ENCODE measurements at places on chromosomes 3 and 15.

DNA sequence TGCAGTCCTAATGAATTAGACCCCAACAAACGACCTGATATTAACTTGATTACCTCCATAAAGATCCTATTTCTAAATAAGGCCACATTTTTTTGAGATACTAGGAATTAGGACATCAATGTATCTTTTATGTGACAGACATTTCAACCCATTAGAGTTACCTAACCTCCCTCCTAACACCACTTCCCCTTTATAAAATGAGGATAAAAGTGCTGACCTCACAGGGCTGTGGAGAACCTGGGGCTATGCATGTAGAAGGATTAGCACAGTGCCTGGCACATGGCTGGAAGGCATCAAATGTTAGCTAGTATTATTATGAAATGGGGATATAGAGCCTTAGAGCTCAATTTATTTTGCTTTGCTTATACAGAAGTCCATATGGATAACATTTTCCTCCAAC, 53.5 kb upstream of the LRRN1 start:
- no peak for DNase-seq

DNA sequence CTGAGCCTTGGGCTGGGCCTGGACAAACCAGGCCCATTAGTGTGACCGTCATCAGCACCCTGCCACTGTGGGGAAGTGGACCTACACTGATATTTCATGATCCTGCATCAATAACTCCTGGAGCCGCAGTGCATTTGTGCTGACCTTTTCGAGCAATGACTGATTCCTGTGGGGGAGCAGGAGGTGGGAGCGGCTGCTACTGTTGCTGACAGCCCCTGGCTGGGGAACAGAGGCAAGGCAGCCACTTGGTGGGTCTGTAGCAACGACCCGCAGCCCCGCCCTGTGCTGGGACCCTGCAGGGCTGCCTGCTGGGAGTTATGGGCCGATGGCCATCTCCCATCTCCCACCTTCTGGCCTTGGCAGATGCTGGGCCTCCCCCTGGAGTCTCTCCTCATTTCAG, 42.1 kb downstream of the CCDC33 start:
- DNase-seq, result no peak

DNA sequence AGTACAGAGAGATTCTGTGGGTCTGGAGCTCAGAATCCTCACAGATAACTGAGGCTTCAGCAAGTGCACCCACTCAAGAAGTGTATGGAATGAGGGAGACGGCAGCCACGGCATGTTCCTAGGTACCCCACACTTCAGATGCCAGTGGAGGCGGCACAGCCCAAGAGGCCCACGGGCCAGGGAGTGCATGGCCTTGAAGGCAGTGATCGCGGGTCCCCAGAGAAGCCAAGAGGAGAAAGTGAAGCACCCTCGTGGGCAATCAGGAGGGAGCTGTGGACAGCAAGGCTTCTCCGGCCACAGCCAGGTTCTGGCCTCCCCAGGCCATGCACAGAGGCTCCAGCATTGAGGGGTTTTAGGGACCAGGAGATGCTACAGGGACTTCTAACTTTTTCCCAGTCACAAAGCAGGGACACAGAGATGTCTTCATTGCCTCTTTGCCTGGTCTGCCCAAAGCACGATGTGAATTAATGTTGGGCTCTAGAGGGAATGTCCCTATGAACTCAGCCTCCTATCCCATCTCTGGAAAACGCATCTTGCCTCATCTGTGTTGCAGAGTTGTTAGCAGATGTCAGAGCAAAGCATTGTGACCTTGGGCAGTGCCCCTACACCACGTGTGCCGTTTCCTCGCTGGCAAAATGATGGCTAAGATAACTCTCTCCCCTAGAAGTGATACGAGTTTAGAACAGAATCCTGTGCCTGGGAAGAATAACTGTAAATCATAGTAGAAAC, 2.6 kb upstream of the MAP6D1 start:
- no peak for DNase-seq

DNA sequence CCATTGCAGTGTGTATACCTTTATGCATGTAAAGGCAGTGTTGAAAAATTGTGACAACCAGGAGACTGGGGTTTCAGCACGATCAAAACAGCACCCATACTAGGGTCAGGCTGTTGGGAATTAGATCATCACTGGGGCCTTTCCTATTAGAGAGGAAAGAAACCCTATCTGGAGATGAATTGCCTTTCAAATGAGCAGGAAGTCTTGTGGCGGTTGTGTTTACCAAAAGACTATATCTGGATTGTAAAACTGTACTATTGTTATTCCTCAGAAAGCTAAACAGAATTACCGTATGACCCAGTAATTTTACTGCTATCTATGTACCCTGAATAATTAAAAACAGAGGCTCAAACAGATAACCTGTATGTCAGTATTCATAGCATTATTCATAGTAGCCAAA, 10.1 kb downstream of the UBE2E1 start:
- no peak for DNase-seq

DNA sequence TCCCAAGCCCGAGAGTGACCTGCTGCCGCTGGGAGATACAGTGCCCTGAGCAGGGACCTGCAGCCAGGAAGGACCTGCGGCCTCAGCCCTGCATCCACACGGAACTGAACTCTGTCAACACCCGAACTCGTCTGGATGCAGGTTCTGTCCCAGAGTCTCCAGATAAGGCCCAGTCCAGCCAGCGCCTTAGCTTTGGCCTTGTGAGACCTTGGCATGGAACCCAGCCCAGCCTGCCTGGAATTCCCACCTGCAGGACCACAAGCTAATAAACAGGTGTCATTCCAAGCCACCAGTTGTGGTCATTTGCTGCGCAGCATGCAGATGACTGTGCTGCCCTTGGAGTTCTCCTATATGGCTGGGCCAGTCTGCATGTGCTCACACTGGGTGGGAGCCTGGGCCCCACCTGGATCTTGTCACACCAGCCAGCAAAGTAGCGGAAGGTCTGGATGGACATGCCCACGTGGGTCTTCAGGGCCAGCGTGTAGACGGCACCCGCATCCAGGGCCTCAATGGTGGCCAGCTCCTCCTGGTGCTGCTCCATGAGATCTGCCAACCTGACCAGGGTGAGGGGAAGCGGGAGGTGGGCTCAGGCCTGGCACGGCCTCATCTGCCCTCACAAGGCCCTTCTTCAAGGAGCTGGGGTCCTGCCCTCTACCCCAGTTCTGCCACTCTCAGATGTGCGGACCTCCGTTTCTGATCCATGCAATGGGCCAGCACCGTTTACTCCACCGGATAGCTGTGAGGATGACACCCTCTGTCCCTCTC, 47.2 kb upstream of the SLC41A3 start:
- DNase-seq, result no peak

GRCh38 chr15:73747847-73748590, 5.1 kb downstream of the INSYN1 start:
- no peak for DNase-seq

DNA sequence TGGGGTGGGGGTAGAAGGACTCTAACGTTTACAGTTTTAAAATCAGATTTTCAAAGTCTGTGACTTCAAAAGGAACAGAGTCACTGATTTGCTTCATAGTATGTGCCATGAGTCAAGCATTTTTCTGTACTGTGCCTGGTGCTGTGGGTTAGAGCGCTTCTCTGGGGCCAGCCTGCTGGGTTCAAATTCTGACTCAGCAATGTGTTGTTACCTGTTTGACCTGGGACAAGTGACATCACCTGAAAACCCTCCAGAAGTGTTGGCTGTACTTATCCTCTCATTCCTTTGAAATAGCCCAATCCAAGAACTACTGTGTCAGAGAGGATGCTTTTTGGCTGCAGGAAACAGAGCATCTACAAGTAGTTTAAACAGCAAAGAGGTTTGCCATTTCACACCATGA, 101.7 kb downstream of the LSM3 start:
- no peak for DNase-seq

DNA sequence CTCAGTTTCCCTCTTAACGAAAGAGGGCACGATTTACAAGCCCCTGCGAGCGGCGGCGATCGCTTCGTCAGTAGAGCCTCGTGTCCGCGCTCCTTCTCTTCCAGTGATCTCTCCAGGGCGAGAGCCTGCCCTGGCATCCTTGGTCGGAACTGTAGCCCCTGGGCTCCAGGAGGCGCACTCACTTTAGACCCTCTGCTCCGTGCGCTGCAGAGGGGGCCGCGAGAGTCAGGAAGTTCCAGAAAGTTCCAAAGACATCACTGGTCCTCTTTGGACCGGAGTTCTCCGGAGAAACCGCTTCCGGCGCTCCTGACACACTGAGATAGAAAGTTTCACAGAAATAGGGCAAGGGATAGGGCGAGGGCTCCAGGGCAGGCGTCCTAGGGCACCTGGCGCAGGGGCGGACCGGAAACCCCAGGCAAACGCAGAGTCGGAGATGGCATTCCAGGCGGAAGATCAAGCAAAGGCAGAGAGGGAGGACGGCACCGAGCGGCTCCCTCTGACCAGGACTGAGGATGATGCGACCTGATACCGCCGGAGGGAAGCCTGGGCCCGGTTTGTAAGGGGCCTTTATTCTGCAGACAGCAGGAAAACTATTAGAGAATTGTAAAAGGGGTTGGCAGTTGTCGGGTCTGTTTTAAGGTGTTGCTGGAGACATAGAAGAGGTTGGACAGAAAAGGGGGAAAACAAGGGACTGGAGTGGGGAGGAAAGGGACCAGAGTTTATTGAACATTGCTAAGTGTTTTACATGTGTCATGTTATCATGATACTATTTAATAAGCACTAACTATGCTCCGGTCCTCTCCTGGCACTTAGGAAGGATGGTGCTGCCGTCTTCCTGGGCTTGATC, 1.3 kb upstream of the CPEB1 start:
- DNase-seq, result no peak
